NCI-H748 treated with DMSO at 0.1 percent for 48 hours (cell line): ENCODE measurements at places on chromosomes 11 and 22.
A peak's percentile ranks its signal among the peaks of the same experiment; 100 is the strongest.

DNA sequence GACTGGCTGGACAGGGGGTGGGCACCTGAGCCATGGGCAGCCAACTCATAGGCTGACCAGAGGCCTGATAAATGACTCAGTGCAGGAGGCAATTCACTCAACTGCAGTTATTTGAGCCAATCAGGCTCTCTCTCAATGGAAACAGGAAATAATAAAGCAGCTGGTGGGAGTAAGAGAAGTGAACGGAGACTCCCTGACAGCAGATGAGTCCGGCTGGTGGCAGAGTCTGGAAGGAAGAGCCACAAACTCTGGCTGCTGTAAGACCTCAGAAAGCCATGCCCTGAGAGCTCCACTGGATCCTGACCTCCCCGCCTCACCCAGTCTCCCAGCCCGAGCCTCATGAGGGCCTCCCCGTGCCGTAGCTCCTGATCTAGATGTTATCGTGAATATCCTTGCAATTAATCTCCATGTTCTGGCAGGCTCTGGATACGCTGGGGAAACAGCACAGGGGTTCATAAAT lies 69.8 kb downstream of the TRIM29 start:
- DNase-seq = no peak

DNA sequence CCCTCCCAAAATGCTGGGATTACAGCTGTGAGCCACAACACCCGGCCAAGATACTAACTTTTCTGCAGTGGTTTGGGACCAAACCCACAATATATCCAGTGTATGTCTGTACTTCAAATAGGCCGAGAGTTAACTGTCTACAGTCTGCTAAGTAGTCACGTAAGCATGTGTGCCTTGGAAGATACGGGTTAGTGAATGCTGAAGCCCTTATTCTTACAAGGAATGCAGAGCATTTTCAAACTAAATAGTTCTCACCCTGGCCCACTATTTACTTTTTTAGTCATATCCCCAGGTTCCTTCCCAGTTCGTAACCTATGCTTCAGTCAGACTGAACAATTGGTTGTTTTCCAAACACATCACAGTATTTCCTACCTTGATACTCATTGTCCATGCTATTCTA lies 176.0 kb downstream of the WNT11 start:
- DNase-seq = no peak

DNA sequence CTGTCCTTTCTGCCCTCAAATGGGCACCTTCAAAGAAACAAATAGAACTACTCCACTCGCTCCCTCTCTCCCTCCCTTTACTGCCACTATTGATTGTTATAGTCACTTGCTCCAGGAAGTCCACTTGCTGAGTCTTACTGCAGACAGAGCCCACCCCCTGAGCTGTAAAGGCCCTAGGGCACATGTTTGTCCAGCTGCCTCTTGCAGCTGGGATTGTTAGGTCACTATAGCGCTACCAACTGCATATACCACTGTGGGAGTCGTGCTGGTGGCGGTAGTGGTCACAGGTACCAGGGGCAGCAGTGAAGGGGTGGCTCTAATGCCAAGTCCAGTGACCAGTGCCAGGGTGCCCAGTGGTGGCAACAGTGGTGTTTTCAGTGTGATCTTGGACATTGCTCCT lies 4.4 kb upstream of the SREBF2 start:
- DNase-seq = peak; percentile 77

- no peak for DNase-seq
Observed at GRCh38 chr11:3165916-3166267, 782 bp upstream of the OSBPL5 start.

DNA sequence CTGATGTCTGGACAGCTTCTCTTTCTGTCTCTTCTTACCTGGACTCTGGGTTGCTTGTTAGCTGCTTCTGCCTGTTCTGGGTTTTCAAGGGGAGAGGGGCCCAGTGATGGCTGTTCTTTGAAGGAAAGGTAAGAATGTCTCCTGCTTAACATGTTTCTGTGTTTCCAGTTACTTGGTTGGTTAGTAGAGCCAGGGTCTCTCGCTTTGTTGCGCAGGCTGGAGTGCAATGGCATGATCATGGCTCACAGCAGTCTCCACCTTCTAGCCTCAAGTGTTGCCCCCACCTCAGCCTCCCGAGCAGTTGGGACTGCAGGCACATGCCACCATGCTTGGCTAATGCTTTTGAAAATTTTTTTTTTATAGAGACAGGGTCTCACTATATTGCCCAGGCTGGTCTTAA lies 126.6 kb downstream of the BCR start:
- DNase-seq = no peak

- no peak for DNase-seq
Observed at GRCh38 chr11:102929972-102930371, 25.6 kb downstream of the MMP13 start.

GRCh38 chr22:38733724-38734381 lies 21.9 kb downstream of the SUN2 start:
- no peak for DNase-seq

GRCh38 chr11:102436561-102436960 lies 16.0 kb downstream of the TMEM123 start:
- DNase-seq = no peak

DNA sequence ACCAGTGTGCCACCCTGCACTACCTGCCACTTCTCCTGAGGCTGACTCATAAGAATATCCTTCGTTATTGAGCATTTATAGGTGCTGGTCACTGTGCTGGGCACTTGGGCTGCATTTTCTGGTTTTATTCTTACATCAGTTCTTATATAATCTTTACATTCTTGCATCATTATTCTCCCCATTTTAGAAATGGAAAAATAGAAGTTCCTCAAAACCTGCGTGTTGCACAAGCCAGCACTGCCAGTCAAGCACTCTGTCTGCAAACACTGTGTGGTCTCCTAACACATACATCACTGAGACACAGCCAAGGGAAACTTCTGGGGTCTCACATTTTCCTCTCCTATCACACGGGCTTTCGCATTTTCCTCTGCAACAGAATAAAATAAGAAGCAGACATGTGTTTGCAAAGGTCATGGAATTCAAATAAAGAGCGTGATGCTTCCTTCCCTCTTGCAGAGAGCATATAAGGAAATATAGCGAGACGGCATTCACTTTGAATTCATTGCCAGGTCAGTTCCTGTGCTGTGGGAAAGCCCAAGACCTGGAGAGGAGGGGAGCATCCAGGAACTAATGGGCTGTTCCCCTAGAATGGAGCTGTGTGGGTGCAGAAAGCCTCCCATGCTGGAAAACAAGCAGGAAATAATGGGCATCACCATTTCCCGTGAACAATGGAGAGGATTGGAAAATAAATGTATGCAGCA lies 73.9 kb upstream of the SEZ6L start:
- DNase-seq = no peak

DNA sequence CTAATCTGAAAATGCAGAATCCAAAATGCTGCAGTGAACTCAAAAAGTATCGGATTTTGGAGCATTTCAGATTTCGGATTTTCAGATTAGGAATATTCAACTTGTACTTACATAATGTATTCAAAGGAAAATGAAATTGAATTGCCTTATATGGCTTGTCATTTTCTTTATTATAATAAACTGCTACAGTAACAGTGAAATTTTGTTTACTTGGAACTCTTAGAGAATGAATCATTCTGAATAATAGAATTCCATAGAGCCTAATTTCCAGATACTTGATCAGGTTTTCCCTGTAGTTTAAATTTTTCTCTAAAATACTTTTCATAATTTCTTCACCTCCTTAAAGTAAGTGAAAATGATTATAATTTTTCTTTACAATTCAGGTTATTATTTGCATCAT lies 17.3 kb downstream of the TTC17 start:
- no peak for DNase-seq

DNA sequence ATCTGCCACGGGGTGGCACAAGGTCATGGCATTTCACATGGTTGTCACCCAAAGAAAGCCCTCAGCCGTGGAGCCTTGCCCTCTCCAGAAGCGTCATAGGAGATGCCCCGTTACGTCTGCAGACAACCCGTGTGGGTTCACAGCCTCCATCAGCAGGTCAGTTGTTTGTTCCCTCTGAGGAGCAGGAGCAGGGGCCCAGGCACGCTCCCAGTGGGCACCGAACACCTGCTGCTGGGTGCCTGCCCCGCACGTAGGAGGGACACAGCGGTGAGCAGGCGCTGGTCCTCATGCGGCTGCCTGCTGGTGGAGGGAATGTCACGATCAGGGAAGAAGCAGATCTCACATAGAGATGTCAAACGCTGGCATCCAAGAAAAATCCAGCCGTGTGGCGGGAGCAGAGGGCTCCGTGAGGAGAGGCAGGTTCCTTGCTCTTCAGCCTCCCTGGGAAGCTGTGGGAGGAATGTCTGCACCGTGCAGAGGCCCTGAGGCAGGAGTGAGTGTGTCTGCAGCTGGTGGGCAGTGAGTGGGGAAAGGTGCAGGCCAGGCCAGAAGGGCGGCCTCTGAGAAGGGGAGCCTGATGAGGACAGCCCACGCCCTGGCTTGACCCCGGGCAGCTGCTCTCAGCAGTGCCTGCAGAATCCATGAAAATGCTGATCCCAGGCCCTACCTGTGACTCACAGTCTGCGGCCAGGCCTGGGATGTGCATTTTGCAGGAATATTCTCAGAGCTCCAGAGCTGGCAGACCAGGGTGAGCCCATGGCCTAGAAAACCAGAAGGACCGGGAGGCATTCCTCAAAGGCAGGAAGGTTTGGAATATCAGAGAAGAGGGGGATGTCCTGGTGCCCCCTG lies 36.4 kb upstream of the TH start:
- DNase-seq = no peak

GRCh38 chr11:8228231-8228630 lies 35.4 kb downstream of the LMO1 start:
- no peak for DNase-seq

DNA sequence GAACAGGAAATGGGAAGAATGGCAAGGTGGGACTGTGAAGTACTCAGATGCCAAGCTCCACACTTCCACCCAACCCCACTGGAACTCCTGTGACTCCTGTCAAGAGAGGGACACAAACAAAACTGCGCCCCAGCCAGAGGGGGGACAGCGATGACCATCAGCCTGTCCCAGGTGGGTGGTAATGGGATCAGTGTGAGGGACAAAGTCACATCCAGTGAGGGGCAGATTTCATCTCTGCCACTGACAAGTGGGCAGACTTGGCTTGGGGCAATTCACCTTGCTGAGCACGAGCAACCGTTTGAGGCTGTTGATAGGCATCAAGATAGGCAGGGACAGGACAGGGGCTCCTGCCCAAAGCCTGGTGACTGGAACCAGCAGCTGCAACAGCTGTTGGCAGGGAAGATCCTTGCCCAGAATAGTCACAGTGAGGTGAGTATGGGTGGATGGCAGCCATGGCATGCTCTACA lies 105.4 kb upstream of the PITPNB start:
- DNase-seq = no peak

DNA sequence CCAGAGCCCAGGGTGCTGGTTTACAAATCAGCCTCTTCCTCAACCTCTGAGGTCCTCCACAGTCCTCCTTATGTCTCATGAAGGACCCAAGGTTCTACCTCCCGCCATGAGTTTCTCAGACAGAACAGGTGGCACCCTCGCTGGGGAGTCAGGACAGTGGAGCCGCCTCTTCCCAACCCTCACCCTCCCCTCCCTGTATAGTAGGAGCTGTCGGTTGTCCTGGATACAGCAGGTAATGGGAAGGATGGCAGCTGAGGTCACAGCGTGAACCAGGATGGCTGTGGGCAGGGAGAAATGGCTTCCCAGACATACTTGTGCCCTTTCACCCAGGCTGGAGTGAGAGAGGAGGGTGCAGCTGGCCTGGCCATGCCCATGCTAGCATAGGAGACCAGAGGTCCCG lies 134.6 kb downstream of the CHST1 start:
- DNase-seq = no peak

GRCh38 chr11:95542868-95543551 lies 246.6 kb downstream of the FAM76B start:
- no peak for DNase-seq

DNA sequence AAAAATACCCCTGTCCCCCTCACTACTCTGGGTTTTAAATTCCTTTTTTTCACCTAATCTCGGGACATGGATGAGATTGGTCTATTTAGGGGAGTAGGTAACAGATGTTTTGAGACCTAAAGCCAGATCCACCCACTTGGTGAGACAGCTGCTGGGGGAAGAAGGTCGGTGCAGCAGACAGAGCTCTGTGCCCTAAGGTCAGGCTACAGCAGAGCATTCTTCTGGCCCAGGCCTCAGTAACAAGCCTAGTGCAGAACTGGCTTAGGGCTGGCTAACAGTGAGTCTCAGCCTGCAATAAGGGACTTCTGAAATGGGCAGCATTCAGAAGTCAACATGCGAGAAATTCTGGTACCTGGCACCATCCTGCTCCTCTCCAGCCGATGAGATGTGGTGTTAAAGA lies 444.9 kb upstream of the KIRREL3 start:
- no peak for DNase-seq

- DNase-seq = no peak
Observed at GRCh38 chr22:41899110-41899509, 15.8 kb downstream of the SHISA8 start.

- no peak for DNase-seq
Observed at GRCh38 chr22:32528316-32528715, 53.7 kb downstream of the FBXO7 start.

DNA sequence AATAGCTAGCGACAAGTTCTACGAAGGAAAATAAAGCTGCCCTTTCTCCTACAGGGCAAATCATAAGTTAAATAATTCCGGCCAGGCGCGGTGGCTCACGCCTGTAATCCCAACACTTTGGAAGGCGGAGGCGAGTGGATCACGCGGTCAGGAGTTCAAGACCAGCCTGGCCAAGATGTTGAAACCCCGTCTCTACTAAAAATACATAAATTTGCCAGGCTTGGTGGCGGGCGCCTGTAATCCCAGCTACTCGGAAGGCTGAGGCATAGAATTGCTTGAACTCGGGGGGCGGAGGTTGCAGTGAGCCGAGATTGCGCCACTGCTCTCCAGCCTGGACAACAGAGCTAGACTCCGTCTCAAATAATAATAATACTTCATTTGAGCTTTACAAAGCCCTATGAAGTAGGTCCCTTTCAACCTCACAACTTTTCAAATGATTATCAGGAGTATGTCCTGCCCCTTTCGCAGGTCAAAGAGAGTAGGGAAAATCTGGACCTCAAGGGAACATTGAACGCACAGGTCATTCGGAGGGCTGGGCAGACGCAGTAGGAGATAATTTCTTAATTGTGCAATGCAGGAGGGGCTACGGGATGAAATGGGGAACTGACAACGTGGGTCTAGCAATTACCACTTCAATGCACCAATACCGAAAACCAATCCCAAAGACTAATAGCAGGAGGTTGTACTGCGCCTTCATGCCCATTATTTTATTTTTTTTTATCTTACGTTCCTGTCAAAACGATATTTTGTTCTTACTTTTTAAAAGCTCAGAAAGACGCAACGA lies 590 bp downstream of the COMMD9 start:
- no peak for DNase-seq

DNA sequence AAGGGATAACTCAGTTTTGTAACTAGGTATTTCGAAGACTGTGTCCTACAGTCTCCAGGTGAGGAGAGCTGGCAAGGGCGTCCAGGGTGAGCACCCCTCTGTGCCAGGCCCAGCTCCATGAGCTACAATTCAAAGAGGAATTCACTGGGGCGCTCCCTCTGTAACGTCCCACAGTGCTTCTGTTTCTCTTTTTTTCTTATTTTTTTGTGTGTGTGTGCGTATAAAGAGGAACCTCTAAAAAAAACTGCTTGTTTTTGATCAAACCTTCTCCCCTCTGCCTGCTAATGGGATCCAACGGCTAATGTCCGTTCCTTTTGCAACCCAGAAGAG lies 17.1 kb downstream of the ASCC2 start:
- no peak for DNase-seq

GRCh38 chr11:42890773-42891172 lies 421.0 kb upstream of the API5 start:
- DNase-seq = no peak
